Activated naive CD8-positive, alpha-beta T cell treated with anti-CD3 and anti-CD28 coated beads for 36 hours (primary cell): ENCODE measurements at places on chromosomes 3 and 15.

GRCh38 chr3:31105011-31105410, 210.6 kb upstream of the GADL1 start:
- DNase-seq, result no peak

GRCh38 chr3:31980530-31981205, 394 bp downstream of the OSBPL10 start:
- DNase-seq, result peak; percentile 59

GRCh38 chr15:98547741-98548138, 100.6 kb upstream of the IGF1R start:
- DNase-seq, result no peak

- DNase-seq, result no peak
Measured at GRCh38 chr3:99575683-99576082, 62.7 kb upstream of the COL8A1 start.

- DNase-seq, result no peak
Measured at GRCh38 chr3:174408310-174408709, 450.8 kb upstream of the NAALADL2 start.

DNA sequence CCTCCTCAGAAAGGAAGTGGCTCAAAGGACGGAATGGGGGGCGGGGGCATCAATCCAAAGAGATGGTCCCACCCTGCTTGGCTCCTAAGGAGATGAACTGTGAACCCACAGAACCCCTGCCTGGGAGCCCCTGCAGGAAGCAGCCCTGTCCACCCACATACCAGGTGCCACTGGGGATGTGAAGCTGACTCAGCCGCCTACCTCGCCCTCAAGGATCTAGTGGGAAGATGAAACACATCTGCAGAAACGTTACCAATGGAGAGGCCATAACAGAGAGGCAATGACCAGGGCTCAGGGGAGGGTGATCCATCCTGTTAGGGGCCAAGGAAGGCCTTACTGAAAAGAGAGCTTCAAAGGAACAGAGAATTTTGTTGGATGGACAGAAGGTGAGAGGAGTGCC, 35.1 kb downstream of the EAF1 start:
- peak; percentile 6 for DNase-seq

DNA sequence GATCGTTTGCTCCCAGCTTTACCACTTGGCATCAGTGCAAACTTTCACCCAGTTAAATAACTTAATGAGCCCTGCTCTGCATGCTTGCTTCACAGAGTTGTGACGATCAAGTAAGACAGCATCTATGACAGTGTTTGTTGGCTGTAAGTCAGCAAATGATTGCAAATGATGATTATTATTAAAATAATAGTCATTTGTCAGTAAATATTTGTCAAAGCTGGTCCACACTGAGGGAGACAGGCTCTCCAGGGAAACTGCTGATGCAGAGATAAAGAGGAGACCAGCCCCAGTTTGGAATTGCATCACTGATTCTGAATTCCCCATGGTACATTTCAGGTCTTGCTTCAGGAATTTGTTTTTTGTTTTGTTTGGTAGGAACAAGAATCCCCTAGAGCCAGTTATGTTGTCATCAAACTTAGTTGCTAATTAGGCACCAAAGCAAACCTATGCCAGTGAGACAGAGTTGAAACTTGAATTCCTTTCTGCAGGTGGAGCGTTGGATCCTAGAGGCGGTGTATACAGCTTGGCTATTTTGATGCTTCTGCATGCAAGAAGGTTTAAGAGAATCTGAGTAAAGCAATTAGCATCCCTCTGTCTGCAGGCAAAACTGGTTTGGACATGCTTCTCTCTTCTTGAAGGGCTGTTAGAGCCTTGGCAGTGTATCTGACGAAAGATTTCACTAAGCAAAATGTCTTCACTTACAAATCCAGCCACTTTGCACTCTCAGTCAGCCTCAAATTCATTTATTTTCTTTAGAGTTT, 338.6 kb upstream of the TPRG1 start:
- no peak for DNase-seq

DNA sequence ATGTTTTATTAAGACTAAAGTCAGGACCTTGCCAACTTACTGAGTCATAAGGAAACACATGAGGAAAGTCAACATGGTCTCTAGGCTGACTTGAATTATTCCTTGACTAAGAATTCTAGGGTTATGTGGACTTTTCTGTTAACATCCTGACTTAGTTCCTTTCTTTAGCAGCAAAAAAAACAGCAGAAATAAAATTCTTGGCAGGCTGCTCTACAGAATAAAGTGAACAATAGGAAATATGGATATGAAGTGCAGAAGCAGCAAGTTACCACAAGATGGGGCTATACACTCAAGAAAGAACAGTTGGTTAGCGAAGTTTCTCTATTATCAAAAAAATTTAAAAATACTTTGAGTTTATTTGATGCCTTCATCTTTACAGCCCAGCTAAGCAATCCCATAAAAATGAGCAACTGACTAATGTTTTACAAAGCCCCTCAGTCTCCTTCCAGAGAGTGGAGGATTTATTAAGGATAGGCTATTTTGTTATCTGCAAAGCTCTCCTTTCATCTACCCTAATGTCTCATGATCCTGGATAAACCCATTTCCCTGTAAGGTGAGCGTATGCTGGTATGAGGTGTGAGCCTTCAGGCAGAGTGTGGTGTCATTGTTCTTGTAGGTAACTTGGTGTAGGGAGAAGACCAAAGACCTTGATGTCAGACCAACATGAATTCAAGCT, 23.1 kb upstream of the MCCC1 start:
- no peak for DNase-seq

GRCh38 chr3:183782576-183783276, 42.7 kb downstream of the MAP6D1 start:
- no peak for DNase-seq

DNA sequence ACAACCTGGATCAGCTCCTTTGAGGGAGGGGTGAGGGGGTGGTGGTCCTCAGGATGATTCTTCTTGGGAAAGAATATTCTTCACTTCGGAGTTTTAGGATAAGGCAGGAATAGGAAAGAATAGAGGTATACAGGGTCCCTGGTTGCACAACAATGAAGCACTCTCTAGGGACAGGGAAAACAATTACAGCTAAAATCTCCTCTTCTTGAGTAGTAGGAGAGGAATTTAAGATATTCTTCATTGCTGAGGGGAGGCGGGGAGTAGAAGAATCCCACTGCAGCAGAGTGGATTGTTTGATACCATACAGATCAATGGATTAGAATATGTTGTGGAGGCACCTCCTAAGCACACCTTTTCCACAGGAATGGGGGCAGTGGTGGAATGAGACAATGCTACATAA, 20.5 kb downstream of the SLC9C1 start:
- no peak for DNase-seq

DNA sequence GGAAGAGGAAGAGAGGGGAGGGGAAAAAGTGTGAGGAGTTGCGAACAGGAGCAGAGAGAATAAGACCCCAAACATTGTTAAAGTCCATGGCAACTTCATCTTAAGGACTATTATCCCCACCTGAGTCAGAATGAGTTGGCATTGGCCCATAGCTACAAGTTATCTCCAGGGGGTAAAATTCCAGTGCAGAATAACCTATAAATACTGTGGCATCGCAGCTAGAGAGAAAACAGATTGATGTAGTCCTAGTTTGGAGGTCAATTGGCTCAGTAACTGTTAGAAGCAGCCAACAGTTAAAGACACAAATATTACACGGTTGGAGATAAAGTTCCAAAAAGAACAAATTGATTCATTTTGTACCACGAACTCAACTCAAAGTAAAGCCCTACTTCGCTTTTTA, 313.9 kb upstream of the CCDC54 start:
- no peak for DNase-seq

GRCh38 chr15:62549345-62549970, 384.4 kb upstream of the C2CD4B start:
- DNase-seq, result peak; percentile 5

DNA sequence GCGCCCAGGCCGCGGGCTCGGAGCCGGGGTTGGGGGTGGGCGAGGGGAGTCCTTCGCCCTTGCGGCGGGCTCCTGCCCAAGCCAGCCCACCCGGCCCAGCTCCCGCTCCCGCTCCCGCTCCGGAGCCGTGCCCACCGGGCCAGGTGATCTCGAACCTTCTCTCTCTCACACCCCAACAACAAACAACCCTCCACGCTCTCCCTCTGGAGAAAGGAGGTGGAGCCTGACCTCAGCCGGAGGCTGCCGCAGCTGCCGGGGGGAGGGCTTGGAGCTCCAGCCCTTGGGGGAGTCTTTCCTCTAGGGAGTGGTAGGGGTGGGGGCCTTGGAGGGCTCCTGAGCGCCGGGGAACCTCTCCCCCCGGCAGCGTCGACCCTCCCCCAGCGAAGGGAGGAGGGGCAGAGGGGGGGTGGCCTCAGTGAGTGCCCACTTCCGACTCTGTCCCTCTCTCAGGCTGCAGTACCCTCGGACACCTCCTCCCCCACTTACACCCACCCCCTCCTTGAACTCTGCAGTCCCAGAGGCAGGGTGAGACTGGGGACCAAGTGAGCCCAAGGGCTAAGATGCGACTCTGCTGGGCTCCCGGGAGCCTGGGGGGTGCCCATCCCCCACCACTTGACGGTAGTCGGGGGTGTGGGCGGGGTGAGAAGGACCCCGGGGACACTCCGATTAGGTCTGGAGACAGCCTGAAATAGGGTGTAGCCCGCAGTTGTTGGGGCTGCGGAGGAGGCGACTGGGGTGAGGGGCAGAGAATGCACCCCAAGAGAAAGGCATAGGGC, 4.4 kb upstream of the BAHD1 start:
- DNase-seq, result no peak

DNA sequence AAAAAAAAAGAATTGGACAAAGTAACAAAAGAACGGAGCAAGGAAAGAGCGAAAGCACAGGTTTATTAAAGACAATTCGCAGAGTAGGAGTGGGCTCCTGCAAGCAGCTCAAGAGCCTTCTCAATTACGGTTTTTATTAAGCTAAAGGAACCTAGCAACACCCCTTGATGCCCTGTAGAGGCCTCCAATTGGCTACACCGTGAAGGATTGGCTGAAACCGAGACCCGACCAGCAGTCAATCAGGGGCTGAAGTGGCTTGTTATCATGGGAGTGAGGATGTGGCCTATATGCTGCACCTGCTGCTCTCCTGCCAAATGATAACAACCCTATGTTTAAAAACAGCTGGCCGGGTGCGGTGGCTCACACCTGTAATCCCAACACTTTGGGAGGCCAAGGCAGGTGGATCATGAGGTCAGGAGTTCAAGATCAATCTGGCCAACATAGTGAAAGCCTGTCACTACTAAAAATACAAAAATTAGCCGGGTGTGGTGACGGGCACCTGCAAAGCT, 20.4 kb upstream of the AP3B2 start:
- DNase-seq, result no peak

- no peak for DNase-seq
Measured at GRCh38 chr15:62907275-62907674, 135.3 kb upstream of the TPM1 start.
